ENCODE measurements at places on chromosomes 5 and 9. TPM values are rescaled to one million over a fixed set of nuclear protein-coding genes. Genes with fewer than 3 reads are reported as not detected.

DNA sequence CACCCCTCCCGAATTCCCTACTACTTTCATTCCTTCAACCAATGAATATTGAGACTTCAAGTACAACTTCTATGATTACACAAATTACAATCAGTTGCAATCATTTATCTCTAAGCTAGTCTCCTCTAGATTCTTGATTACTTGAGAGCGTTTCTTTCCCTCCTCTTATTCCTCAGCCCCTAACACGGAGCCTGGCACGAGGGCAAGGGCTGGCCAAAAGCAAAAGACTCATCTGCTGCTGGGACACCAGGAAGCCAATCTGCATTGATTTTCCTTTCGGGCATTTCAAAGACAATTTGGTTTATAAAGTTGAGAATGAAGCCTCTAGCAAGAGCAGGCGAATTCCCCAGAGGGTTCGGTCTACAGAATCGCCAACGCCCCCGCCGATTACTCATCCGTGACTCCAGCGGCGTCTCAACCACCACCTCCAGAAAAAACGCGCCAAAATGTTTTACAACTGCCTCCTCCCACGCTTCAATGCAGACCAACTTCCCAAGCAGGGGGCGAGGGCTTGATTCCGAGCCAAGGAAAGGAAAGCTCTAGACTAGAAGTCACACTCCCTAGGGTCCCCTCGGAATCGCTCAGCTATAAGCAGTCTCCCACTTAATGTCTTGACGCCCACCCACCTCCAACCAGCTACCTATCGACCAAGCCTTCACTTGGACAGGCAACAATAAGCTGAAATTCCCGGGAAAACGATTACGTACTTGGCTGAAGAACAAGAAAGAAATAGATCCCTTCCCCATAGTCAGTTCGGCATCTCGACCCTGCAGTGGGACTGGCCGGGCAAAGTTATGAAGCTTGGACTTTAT lies 1.5 kb downstream of the PCSK1 start:
- H3K4me1 ChIP-seq: peaks cover 2% of the 10 kb centered on the region
- peaks cover 3% of the 10 kb centered on the region for H3K27me3 ChIP-seq
- no peak overlapping the region for H3K27ac ChIP-seq

- H3K36me3 ChIP-seq: no peaks in the 10 kb centered on the region
- DNase-seq: no peak
- H3K27ac ChIP-seq: no peak overlapping the region
- no peak overlapping the region for H3K4me3 ChIP-seq
Observed at GRCh38 chr5:35030426-35031100, 17.2 kb downstream of the AGXT2 start.

Gene GRAMD2B
- 19.4 TPM for total RNA-seq

DNA sequence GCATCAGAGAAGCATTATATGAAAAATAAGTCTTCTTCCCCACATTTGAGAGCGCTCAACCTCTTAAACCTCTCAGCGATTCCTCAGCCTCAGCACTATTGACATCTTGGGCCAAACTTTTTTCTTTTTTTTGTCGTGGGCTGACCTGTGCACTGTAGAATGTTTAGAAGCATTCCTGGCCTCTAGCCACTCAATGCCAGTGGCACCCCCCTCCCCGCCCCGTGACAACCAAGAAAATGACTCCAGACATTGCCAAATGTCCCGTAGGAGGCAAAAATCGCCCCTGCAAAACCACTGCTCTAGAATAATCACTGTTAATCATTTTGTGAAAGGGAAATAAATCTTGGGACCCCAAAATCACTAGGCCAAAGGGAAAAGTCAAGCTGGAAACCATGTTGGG lies 129.1 kb upstream of the BOD1 start:
- no peaks in the 10 kb centered on the region for H3K36me3 ChIP-seq
- DNase-seq: no peak
- no peak overlapping the region for H3K4me3 ChIP-seq
- peaks cover 5% of the 10 kb centered on the region for H3K4me1 ChIP-seq
- H3K27me3 ChIP-seq: no peaks in the 10 kb centered on the region
- no peak overlapping the region for H3K27ac ChIP-seq

Gene SLC25A2
- 0.83 TPM for total RNA-seq

GRCh38 chr5:158383486-158383885 lies 524.5 kb upstream of the CLINT1 start:
- no peaks in the 10 kb centered on the region for H3K4me1 ChIP-seq
- no peak overlapping the region for H3K27ac ChIP-seq
- DNase-seq: no peak
- H3K27me3 ChIP-seq: no peaks in the 10 kb centered on the region
- no peaks in the 10 kb centered on the region for H3K36me3 ChIP-seq

DNA sequence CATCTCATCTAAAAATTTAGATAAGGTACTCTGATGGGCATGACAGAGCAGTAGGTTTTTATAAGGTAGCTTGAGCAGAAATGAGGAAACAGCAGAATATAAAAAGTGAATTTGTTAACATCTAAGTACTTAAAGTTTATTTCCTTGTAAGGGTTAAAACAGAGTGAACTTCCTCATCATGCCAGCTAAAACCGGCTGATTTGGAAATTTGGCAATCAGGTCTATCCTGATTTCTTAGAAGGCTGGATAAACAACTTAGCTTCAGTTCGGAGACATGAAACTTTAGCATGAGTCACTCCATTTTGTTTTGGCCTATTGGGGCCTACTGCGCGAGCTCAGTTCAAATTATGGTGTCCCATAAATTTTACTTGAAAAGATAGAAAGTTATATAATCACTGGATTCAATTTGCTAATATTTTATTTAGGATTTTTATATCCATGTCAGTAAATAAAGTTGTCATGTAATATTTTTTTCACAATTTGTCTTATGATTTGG lies 241.6 kb upstream of the RORB start:
- H3K4me1 ChIP-seq: no peaks in the 10 kb centered on the region
- no peaks in the 10 kb centered on the region for H3K36me3 ChIP-seq
- DNase-seq: peak; percentile 0
- no peak overlapping the region for H3K27ac ChIP-seq
- no peaks in the 10 kb centered on the region for H3K27me3 ChIP-seq
- H3K4me3 ChIP-seq: no peak overlapping the region

- DNase-seq: peak; percentile 88
- H3K27ac ChIP-seq: no peak overlapping the region
- H3K27me3 ChIP-seq: no peaks in the 10 kb centered on the region
- no peak overlapping the region for H3K4me3 ChIP-seq
Observed at GRCh38 chr5:152529440-152529839, 124.4 kb upstream of the NMUR2 start.

- no peak for DNase-seq
- H3K4me3 ChIP-seq: no peak overlapping the region
- no peak overlapping the region for H3K27ac ChIP-seq
- peaks cover 50% of the 10 kb centered on the region for H3K4me1 ChIP-seq
- peaks cover 8% of the 10 kb centered on the region for H3K36me3 ChIP-seq
Observed at GRCh38 chr9:134057307-134057657, 10.5 kb downstream of the BRD3 start.

DNA sequence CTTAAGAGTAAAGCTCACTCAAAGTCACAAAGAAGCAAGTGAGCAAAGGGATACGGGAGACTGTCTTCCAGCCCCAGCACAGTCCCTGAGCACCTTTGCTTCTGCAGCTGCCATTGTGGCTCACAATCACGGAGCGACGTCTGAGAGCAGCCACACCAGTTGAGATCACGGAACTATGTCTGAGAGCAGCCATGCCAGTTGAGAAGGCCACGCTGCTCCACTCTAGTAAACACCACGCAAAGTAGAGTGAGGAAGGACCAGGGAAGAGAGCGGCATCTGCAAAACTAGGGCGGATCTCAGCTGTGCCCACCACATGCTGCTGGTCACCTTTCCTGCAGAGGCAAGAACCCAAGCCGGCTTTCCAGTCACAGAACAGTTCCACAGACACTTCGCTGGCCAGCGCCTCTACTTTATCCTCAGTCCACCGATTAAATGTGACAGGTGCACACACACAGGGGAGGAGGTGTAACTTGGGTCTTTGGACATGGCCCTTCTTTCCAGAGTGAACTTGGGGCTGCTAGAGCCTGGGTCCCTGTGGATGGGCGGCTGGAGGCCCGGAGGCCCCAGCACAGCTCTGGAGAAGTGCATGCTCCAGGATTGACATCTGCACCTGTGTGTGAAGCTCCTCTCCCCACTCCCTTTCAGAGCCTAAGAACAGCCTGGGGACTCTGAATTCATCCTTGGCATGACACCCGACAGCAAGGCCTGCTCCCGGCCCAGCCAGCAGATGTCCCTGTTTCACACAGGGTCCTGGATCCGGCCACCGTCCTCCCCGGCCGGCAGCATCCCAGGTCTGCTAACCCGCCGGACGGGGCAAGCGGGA lies 324.9 kb upstream of the IRX4 start:
- no peak overlapping the region for H3K4me3 ChIP-seq
- no peak overlapping the region for H3K27ac ChIP-seq
- H3K4me1 ChIP-seq: no peaks in the 10 kb centered on the region
- no peaks in the 10 kb centered on the region for H3K27me3 ChIP-seq

DNA sequence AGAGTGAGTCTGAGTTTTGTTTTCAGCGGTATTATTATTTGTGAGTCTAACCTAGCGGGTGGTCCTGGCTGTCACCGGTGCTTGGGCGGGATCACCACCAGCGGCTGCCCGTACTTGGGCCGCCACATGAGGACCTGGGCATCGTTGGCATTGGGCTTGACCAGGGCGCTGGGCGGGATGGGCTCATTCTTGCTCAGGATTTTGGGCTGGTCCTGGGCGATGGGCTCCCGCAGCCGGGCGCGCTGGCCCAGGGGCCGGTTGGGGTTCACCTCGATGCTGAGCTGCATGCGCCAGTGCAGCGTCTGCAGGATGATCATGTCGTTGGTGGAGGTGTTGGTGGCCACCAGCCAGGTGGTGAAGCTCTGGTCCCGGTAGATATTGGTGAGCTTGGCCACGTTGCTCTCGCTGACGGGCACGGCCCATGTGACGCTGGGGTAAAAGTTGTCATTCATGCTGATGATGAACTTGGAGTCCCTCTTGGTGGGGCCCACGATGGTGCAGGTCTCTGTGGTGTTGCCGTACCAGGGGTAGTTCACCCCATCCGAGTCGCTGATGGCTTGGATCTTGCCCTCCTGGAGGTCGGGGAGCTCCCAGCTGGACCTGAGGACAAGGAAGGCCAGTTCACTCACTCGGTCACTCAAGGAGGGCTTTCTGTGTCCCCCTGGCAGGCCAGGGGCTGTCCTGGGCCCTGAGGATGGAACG lies 15.4 kb downstream of the FAM78A start:
- H3K4me1 ChIP-seq: peaks cover 12% of the 10 kb centered on the region
- no peaks in the 10 kb centered on the region for H3K27me3 ChIP-seq
- H3K4me3 ChIP-seq: no peak overlapping the region
- H3K27ac ChIP-seq: no peak overlapping the region
- no peak for DNase-seq

DNA sequence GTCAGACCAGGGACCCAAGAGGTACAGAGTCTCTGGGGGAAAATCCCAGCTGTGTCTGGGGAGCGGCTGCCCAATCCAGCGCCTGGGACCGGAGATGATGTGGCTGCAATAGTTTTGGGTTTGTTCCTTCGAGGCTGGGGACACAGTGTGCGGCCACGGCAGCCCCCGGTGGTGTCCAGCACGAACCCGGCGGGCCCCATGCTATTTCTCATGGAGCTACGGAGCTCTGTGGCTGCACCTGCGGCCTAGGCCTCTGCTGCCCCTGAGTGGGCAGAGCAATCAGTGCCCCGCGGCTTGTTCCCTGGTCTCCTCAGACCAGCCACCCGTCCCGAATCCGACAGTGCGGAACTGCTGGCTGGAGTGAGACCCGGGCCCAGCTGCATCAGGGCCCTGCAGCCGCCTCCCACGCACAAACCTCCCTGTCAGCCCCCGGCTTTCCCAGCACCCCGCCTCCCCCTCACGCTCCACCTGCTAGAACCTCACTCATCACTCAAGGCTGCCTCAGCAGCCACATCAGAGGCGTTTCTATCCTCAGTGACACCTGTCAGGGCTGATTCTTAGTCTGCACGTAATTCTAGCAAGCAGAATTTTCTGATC lies 29.0 kb downstream of the SARDH start:
- no peaks in the 10 kb centered on the region for H3K27me3 ChIP-seq
- H3K27ac ChIP-seq: no peak overlapping the region
- no peaks in the 10 kb centered on the region for H3K4me1 ChIP-seq
- no peak for DNase-seq

GRCh38 chr5:92980491-92980890 lies 600.5 kb downstream of the NR2F1-AS1 start:
- H3K27me3 ChIP-seq: no peaks in the 10 kb centered on the region
- no peaks in the 10 kb centered on the region for H3K4me1 ChIP-seq
- H3K4me3 ChIP-seq: no peak overlapping the region

- H3K4me1 ChIP-seq: no peaks in the 10 kb centered on the region
- H3K4me3 ChIP-seq: no peak overlapping the region
- H3K36me3 ChIP-seq: no peaks in the 10 kb centered on the region
Observed at GRCh38 chr5:132056610-132057497, 3.6 kb upstream of the IL3 start.

Gene C5
- 16.4 TPM for total RNA-seq

DNA sequence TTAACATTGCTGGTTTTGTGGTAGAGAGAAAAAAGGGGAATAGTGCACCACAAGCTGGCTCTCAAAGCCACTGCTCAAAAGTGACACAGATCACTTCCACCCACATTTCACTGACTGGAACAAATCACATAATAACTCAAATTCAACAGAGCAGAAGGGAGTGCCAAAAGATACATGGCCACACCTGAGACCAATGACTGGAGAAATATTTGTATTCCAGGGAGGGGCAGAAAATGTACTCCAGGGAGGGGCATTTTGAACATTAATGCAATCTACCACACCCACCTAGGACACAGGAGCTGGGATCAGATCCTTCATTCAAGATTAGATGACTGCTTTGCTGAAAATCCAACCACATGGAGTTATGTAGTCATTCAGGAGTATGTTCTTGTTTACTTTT lies 44.8 kb upstream of the ALDOB start:
- no peak for DNase-seq

DNA sequence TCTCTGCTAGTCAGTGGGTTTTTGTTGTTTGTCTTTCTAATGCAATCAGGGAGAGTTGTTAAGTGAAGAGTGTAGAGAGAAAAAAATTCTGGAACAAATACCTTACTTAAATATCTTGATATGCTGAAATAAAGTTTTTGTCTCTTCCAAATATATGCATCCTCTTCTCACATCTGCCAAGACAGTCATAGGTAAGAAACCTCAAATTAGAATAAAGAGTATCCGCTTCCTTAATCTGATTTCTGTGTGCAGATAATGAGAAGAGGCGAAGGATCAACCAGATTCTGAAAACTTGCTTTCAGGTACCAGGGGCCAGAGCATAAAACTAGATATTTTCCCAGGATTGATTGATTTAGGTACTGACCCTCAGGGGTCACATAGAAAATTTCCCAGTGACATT lies 11.3 kb upstream of the IL6ST start:
- no peak for DNase-seq
- no peaks in the 10 kb centered on the region for H3K4me1 ChIP-seq
- H3K36me3 ChIP-seq: no peaks in the 10 kb centered on the region
- H3K27ac ChIP-seq: no peak overlapping the region
- no peak overlapping the region for H3K4me3 ChIP-seq

- no peak for DNase-seq
- H3K27ac ChIP-seq: no peak overlapping the region
- no peaks in the 10 kb centered on the region for H3K36me3 ChIP-seq
- peaks cover 6% of the 10 kb centered on the region for H3K4me1 ChIP-seq
Observed at GRCh38 chr5:119410448-119411159, 41.7 kb upstream of the HSD17B4 start.
